Purkinje cell (primary cell): ENCODE measurements at places on chromosomes 2 and 18. TPM values are rescaled to one million over a fixed set of nuclear protein-coding genes. Genes with fewer than 3 reads are reported as not detected.

Gene PAIP2B
- polyA plus RNA-seq: 1.2 and 1.4 TPM in 2 replicates

Gene SNED1
- 0.66 and 2.8 TPM in 2 replicates for polyA plus RNA-seq

Gene NOTO
- polyA plus RNA-seq: not detected in 2 replicates

Gene UGT1A4
- not detected in 2 replicates for polyA plus RNA-seq

Gene ACVR1C
- 2.6 and 4.8 TPM in 2 replicates for polyA plus RNA-seq

Gene CYRIA
- 9.6 and 32.0 TPM in 2 replicates for polyA plus RNA-seq

Gene CFC1
- polyA plus RNA-seq: 0.39 and 0.85 TPM in 2 replicates

Gene KIAA2012
- 0.13 and 0.90 TPM in 2 replicates for polyA plus RNA-seq

Gene ERBB4
- 4.9 and 8.0 TPM in 2 replicates for polyA plus RNA-seq

Gene ASB18
- 0.62 TPM in 1 of 2 replicates, not detected in the other for polyA plus RNA-seq

Gene PARD6G
- not detected in 2 replicates for polyA plus RNA-seq

Gene NAT8
- polyA plus RNA-seq: 2.2 TPM in 1 of 2 replicates, not detected in the other

Gene BOLL
- polyA plus RNA-seq: 0.46 and 1.8 TPM in 2 replicates

Gene RBKS
- 1.8 and 4.5 TPM in 2 replicates for polyA plus RNA-seq

Gene SIX2
- not detected in 2 replicates for polyA plus RNA-seq

Gene SLC40A1
- polyA plus RNA-seq: 0.24 and 1.4 TPM in 2 replicates

Gene C2orf92
- polyA plus RNA-seq: 0.56 and 2.0 TPM in 2 replicates

Gene FBXO15
- polyA plus RNA-seq: 9.5 and 25.9 TPM in 2 replicates

Gene TMEM198
- polyA plus RNA-seq: 0.97 and 0.99 TPM in 2 replicates

Gene PAX8
- polyA plus RNA-seq: not detected in 2 replicates

Gene IL36A
- not detected in 2 replicates for polyA plus RNA-seq

Gene GKN1
- polyA plus RNA-seq: 2.8 and 5.7 TPM in 2 replicates

Gene GBX2
- 0.52 TPM in 1 of 2 replicates, not detected in the other for polyA plus RNA-seq

Gene COL5A2
- polyA plus RNA-seq: 2.4 TPM in 1 of 2 replicates, not detected in the other

Gene RAD51AP2
- 0.46 TPM in 1 of 2 replicates, not detected in the other for polyA plus RNA-seq

Gene LYG2
- polyA plus RNA-seq: 0.39 and 11.1 TPM in 2 replicates

Gene SAG
- polyA plus RNA-seq: not detected in 2 replicates

Gene SERPINB2
- not detected in 2 replicates for polyA plus RNA-seq

Gene CCDC148
- 6.8 and 8.5 TPM in 2 replicates for polyA plus RNA-seq

Gene NEB
- polyA plus RNA-seq: 2.4 and 8.1 TPM in 2 replicates

Gene CPO
- polyA plus RNA-seq: 0.20 TPM in 1 of 2 replicates, not detected in the other

Gene APOB
- 0.05 TPM in 1 of 2 replicates, not detected in the other for polyA plus RNA-seq
